ENCODE measurements at places on chromosomes 1 and 21. TPM values are rescaled to one million over a fixed set of nuclear protein-coding genes. Genes with fewer than 3 reads are reported as not detected.

Gene RNF207
- 2.7 TPM for total RNA-seq

Gene ARHGEF16
- total RNA-seq = not detected

Gene F11R
- 0.83 TPM for total RNA-seq

Gene PLA2G4A
- total RNA-seq = 4.4 TPM

Gene BGLAP
- not detected for total RNA-seq

Gene NHLH2
- not detected for total RNA-seq

Gene PFKFB2
- 1.3 TPM for total RNA-seq

Gene CELA3B
- not detected for total RNA-seq

Measured in IMR-90 (cell line).